Activated naive CD4-positive, alpha-beta T cell treated with anti-CD3 and anti-CD28 coated beads for 36 hours (primary cell): ENCODE measurements at places on chromosomes 2 and 18. TPM values are rescaled to one million over a fixed set of nuclear protein-coding genes. Genes with fewer than 3 reads are reported as not detected.

DNA sequence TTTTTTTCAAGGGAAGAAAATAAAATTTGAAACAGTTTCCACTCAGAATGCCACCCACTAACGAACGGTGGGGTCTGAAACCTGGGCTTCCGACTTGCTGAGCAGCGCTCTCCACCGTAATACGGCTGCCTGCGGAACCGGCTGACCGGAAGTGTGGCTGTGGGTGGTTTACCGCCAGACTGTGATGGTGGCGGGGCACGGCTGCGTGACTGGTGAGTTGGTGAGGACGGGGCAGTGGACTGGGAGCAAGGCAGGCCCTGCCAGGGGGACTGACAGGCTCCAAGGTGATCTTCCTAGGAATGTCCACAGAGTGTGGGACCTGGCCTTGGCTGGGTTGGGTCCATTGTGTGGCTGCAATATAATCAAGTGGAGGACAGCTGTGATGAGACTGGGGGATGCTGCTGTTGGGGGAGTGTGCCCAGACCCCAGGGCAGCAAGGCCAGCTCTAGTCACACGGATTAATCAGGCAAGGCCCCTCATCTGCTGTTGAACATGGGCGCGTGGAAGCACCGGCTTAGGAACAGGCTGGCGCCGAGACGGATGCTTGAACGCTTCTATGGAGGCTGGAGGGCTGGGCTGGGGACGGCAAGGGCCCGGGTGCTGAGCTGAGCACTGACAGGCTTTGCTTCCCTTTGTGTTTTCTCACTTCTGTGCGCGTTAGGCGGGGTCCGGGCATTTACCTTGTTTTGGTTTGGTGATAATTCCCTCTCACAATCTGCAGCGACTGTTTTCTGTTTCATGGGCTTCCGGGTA is 357.7 kb upstream of the SPRED2 start:
- no peak for DNase-seq

DNA sequence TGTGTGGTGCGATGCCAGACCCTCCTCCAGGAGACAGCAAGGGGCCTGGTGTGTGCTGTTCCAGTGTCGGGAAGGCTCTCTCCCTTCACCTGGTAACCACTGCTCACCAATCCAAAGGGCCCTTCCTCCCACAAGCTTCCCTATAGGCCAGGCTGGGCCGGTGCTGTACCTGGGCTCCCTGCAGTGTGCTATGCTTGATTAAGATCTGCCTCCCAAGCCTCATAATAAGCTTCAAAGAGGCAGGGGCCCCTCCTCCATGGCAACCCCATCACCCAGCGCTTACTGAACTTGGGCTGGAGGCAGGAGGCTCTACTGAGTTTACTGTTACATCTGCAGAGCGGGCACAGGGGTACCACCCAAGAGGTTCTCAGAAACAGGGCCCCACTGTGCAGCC is 4.5 kb upstream of the MAL start:
- no peak for DNase-seq

GRCh38 chr2:171441470-171441869 is 7.4 kb downstream of the DCAF17 start:
- no peak for DNase-seq

DNA sequence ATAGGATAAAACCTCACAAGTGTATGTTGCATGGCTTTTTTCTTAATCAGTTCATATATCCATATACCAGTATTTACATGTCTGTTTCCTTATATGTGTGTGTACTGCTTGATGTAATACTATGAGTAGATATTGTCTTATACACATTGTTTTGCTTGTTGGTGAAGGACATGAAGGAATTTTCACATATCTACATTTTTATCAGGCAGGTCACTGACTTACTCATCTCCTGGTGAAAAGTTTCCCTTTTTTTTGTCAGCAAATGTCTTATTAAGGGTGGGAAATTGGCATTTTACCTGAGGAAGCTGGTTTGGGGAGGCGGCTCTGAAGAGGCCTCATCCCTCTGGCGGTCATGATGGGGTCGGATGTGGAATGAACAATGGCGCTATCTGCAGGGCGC is 61.4 kb upstream of the LYPD1 start:
- DNase-seq: no peak

GRCh38 chr2:179252423-179252822 is 12.2 kb downstream of the SESTD1 start:
- DNase-seq: no peak

- no peak for DNase-seq
These were observed 387.6 kb downstream of the FIGN start for GRCh38 chr2:163347982-163348856.

DNA sequence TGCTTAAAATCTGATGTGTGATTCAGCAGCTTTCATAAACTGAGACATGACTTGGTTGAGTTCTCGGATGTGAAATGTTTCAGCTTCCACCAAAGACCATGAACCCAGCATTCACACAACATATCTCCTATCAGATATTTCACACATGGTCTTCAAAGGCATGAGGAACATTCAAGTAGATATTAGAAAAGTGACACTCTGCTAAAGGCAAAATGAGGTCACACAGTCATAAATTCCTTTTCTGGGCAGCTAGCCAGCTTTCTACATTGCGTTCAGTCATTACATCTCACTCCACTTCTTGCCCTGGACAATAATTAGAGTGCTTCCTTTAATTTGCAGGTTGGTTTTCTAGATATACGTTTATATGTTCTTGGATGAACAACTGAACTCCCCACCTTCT is 96.7 kb downstream of the GAREM1 start:
- no peak for DNase-seq

- no peak for DNase-seq
These were observed 42.2 kb downstream of the THNSL2 start for GRCh38 chr2:88212251-88212790.

- no peak for DNase-seq
These were observed 30.7 kb downstream of the FSHR start for GRCh38 chr2:49123600-49123999.

- no peak for DNase-seq
These were observed 247.8 kb downstream of the BCL2 start for GRCh38 chr18:63071701-63072141.

- no peak for DNase-seq
These were observed 108.7 kb downstream of the XRCC5 start for GRCh38 chr2:216217904-216218260.

- no peak for DNase-seq
These were observed 111.9 kb downstream of the PDCL3 start for GRCh38 chr2:100674666-100675065.

The FOXI3 gene
- total RNA-seq: not detected

The ATOH8 gene
- not detected for total RNA-seq

The KLHL29 gene
- 2.9 TPM for total RNA-seq

The CACNB4 gene
- 0.10 TPM for total RNA-seq

The VSNL1 gene
- not detected for total RNA-seq
